Hematopoietic multipotent progenitor cell treated with erythropoietin and hydrocortisone succinate and interleukin-3 and kit ligand, for 6 days (in vitro differentiated cells): ENCODE measurements at places on chromosomes 16 and 17.

DNA sequence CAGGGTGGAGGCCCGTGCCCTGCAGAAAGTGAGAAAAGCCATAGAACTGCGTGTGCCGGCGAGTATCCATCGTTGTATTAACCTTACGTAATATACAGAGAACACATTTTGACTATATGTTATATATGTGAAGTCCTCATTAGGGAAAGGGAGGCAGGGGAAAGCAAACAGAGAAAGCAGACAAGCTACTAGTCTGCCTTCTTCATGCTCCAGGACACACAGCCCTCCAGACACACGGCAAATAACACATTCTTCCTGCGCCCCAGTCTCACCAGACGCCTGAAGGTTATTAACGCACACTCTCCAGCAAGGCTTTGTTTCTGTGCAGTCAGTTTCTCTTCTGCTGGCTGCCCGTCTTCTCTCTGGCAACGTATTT, 28.8 kb downstream of the PRDM7 start:
- DNase-seq = peak; percentile 10

DNA sequence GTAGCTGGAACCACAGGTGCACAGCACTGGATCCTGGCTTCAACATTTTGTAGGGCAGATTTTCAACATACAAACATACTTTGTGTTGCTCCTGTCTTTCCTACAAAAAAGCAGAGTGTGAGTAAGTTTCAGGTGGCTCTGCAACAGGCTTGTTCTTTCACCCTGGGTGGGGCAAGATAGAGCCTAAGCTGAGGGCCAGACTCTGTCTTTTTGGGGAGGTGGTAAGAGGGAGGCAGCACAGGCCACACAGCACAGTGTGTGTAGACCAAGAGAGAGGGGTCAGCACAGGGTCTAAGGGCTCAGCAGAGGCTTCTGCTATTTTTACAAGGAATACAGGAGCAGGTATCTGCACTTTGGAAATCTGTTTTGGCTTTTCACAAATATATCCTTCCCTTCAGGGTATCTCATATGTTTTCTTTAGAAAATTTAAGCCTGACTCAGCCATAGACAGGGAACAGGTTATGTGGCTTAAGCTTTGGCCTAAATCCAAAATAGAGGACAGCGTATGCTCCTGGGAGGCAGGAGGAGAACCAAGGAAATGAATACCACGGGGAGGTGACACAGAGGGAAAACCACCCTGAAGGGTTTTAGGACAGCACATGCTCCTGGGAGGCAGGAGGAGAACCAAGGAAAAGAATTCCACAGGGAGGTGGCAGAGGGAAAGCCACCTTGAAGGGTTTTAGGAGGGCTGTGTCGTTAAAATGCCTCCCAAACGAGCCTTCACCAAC, 21.6 kb downstream of the EMC8 start:
- no peak for DNase-seq

GRCh38 chr17:8698162-8698971, 46.3 kb downstream of the CCDC42 start:
- DNase-seq = no peak

DNA sequence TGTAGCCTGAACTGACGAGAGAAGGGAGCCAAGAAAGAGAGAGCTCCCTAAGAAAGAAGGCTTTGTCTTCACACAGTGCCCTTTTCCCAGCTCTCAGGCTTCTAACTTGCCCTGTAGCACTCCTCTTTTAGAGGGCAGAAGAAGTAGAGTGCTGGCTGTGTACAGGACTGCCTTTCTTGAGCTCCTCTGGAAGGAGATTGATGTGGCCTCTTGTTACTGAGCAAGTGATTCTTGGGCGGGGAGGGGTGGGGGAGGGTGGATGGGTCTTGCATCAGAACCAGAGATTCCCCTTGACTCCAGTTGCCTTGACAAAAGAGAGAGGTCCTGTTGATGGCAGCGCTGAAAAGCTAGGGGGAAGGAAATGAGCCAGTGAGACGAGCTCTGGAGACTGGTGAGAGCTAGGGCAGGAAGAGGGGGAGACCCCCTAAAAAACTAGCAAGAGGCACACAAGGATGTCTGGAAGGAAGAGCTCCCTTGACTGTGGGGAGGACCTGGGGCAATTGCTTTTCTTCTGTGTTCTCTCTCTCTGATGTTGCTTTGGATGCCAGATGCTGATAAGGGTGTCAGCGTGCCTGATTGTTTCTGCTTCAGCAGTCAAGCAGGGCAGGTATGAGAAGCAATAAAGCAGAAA, 18.4 kb downstream of the GPR179 start:
- DNase-seq = no peak

DNA sequence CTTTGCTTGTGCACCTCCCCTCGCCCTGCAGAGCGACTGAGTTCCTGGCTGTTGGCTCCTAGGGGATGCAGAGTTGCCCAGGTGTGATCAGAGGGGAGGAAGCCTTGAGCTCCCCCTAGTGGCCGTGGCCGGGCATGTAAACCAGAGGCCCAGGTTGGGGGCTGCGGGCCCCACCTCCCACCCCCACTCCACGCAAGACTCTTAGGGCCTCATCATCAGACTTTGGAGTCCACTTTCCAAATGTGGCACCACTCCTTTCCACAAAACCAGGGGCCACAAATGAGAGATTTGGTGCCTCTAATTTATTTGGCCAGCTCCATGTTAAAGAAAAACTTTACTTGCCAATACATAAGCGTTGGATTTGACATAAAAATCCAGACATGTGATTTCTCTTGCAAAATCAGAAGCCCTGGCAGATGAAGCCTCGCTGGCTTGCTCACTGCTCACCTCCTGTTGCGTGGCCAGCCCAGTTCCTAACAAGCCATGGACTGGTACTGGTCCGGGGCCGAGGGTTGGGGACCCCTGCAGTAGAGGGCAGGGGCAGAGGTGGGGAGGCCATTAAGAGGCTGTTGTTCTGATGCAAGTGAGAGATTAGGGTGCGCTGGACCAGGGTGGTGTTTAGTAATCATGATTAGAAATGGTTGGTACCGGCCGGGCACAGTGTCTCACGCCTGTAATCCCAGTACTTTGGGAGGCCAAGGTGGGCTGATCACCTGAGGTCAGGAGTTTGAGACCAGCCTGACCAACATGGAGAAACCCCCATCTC, 28.7 kb upstream of the GAS7 start:
- DNase-seq = peak; percentile 48

DNA sequence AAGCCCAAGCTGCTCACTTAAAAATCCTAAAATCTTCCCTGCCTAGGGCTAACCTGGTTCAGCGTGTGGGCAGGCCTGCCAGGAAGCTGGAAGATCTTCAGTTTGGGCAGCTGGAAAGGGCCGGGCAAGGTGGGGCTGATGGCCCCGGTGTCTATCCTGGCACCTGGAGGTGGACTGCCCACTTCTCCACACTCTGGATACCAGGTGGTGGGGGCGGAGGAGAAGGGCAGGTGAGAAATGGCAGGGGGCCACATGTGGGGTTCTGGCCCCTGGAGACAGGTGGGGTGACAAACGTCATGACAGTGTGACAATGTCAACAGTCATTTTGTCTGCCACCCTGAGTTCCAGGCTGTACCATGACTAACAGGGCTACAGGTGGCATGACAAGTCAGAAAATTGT, 78.5 kb upstream of the C16orf82 start:
- DNase-seq = no peak

DNA sequence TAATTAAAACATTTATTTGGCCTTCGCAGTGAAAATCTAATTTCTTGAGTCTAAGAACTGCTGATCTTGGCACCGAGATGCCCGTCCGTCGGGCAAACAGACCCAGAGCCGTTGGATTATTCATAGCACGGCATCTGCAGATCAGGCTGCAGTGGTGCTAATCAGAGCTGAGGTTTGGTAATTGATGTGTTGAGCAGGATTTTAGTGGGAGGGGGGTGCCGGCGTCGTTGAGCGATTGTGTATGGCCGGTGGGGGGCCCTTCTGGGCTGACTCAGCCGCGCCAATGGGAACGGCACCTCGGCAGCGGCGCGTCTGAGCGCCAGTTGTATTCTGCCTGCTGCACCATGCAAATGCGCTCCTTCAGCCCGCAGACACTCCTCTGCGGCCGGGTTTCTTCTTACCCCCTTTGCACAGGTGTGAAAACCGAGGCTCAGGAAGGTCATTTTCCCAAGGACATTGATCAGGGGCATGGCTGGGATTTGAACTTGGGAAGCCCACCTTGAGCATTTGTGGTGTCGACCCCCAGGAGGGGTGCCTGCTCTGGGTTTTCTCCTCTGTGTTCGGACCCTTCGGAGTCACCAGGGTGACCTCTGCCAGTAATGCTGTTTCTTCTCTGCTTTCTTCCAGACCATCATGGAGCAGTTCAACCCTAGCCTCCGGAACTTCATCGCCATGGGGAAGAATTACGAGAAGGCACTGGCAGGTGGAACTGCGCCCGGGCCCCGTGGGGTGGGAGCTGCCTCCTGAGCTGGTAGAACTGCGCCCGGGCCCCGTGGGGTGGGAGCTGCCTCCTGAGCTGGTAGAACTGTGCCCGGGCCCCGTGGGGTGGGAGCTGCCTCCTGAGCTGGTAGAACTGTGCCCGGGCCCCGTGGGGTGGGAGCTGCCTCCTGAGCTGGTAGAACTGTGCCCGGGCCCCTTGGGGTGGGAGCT, 18.4 kb downstream of the BAIAP2 start:
- DNase-seq = no peak
